ENCODE measurements at places on chromosomes 1 and 21.

- no peak for DNase-seq
Measured at GRCh38 chr21:29465546-29465945, 166.8 kb downstream of the BACH1 start.

DNA sequence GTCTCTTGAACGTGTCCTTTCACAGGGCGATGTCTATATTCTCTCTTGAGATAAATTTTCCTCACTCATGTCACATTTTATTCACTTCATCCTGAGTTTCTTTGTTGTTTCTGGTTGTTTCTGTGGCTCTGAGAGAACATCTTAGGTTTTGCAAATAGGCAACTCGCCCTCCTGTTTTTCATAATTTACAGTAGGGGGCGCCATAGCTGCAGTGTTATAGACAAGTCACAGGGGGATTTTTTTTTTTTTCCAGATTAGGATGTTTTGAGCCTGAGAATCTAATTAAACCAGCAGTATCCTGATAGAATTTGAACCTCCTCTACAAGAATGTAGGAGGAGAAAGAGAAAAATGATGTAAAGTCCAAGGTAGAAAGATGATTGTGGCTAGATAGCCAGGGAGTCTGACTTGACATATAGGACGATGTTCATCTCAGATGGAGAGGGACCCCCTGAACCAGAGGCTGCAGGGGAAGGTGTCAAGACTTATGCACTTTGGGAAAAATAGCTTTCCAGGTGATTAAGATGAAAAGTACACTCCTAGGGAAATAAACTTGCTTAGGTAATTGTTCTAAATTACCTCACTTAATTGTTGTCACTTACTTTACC lies 76.3 kb downstream of the ZP4 start:
- DNase-seq: no peak

GRCh38 chr1:43994794-43995790 lies 3.7 kb downstream of the CCDC24 start:
- DNase-seq: no peak

DNA sequence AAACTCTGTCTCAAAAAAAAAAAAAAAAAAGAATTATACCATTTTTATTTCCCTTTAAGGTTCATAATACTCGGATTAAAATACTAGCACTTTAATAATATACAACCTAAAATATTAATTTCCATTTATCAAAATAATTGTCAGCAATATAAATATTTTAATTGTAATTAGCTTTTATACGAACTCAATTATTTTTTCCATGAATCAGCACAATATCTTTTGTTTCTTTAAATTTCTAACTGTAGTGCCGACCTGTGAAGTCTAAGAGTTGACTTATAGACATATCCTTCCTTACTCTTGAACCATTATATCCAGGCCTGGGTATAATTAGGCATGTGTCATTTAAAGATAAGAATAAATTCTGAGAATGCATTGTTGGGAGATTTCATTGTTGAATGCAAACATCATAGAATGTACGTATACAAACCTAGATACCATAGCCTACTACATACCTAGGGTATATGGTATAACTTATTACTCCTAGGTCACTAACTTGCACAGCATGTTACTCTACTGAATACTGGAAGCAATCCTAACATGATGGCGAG lies 996.7 kb upstream of the TMPRSS15 start:
- no peak for DNase-seq

- DNase-seq: no peak
Measured at GRCh38 chr1:111735858-111736544, 3.2 kb downstream of the INKA2 start.

DNA sequence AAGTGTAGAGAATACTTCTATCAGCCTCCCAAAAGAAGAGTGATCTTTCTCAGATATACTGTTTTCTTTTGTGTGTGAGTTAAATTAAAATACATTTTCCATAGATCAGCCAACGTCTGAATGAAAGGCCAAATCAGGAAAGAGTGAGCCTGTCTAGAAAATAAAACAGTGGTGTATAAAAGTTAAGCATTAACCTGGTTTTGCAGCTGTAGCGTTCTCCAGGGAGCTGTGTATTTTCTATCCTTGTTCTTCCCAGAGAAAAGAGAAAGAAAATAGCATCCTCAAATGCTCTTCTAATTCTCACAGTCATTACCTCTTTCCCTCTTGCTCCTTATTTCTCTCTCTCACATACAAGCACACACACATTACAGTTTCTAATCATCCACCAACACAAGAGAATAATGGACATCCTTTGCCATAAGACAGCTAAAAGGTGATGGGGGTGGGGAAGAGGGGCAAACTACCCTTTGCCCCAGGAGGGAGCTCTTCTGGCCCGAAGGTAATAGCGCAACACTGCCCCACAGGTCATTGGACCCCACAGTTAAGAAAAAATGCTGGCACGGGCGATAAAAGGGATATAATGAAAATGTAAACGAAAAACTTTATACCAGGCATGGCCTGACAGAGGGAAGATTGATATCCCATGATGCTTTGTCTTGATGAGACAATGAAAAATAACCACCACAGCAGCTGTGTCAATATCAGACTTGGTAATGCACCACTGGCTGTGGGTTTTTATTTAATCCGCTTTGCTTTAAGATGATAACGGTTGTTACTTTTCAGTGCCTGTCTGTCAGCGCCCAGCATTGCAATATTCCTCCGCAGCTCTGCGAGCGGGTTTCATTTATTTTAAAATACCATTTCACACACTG lies 150.3 kb downstream of the NUF2 start:
- DNase-seq: peak; percentile 90

DNA sequence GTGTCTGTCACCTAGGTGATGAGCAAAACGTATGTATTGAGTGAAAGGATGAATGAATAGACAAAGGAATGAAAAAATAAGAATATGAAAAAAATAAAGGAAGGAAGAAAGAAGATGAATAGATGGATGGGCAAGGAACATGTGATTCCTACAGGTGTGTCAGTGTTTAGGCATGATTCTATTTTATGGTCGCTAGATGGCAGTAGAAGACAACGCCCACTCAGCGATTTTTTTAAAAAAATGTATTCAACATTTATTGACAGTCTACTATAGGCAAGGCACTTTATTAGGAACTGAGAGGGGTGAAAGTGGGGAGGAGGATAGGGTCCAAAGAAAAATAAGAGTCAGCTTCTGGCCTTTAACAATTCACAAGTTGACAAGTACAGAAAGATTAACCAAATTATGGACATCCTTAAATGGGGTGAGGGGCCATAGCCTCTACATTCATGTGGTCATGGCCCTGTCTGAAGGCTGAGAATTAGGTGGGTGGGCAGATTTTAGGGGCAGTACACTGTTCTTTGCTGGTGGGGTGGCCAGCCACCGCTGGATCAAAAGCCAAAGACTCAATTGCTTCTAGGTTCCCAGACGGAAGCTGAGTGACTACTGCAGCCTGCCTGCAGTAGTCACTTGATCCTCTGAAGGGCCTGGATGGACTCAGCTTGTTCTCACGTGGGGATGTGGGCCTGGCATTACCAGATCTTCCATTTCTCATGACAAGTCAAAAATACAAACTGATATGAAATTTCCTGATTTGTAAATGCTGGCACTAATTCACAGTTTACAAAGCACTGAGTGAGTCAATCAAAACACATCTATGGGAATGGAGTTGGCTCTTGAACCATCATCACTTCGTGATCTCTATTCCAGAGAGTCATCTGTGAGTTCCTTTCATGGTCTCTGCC lies 83.9 kb downstream of the FASLG start:
- no peak for DNase-seq

DNA sequence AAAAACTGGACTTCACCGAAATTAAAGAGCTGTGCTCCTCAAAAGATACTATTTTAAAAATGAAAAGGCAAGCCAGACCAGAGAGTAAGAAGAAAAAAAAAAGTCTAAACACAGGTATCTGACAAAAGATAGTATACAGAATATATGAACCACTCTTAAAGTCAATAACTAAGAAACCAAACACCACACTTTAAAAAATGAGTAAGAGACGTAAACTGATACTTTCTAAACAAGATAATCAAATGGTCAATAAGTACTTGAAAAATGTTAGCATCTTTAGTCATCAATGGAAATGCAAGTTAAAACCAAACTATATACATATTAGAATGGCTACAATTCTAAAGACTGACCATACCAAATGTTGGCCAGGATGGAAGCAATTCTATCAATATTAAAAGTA lies 77.6 kb downstream of the EVI5 start:
- no peak for DNase-seq

- DNase-seq: no peak
Measured at GRCh38 chr1:232305050-232305449, 324.9 kb downstream of the SIPA1L2 start.

DNA sequence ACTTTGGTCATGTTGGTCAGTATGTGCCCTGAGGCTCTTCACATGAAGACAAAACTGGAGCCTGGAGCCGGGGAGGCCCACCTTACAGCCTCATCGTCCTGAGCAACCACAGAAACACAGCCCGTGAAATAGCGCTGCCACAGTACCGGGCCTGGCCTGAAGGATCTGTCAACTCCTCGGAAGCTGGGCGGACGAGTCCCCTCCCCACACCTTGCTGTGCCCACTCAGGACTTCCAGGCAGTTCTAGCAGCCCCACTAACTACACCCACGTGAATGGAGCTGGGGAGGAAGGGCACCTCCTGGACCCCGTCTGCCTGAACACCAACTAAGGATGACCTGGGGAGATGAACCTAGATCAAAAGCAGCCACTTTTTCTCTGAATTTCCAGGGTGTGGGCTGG lies 24.7 kb downstream of the SDE2 start:
- no peak for DNase-seq

- DNase-seq: no peak
Measured at GRCh38 chr1:210003501-210003900, 65.5 kb downstream of the SYT14 start.

- DNase-seq: no peak
Measured at GRCh38 chr1:11800391-11800755, 5.4 kb downstream of the MTHFR start.

DNA sequence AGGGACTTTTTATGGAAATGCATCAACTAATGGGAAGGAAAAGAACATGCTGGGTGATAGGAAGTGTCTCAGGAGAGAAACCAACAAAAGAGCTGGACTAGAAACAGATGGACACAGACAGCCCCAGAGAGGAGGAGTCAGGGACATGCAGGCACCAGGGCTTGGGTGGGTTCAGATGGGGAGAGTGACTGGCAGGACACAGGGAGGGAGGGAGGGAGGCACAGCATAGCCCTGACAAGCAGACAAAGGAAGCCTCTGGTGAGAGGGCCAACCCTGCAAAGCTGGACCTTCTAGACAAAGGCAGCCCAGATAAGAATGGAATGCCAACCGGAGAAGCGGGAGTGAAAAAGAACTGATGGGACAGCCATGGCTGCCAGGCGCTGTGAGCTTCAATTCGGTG lies 568.8 kb downstream of the AJAP1 start:
- no peak for DNase-seq

DNA sequence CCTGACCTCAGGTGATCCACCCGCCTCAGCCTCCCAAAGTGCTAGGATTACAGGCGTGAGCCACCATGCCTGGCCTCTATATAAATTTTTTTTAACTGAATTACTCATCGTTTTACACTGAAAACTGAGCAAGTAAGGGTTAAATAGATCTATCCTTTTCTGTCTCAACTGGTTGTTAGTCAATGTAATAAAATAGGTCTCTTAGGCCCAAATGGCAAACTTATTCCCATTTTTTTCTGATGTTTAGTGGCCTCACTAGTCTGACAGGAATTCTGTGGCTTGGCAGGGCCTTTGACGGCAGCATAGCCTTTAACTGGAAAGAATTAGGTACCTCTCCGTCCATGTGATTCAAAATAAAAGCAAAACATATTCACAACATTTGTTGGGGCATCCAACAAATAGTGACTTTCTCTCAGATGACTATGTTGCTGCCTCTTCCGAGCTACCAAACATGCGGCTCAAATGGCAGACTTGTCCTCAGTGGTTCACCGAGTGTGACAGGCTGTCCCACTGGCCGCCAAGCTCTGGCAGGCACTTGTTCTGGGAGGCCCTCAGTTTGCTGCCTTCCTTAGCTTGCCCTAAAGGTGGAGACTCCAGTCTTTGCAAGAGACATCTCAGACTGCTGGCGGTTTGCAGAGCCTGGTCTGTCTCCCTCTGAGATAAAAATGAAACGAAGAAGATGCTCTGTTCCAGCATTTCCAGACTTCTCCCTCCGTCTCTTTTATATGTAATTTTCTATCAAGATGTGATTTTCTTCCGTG lies 17.4 kb downstream of the ATP1A4 start:
- no peak for DNase-seq

DNA sequence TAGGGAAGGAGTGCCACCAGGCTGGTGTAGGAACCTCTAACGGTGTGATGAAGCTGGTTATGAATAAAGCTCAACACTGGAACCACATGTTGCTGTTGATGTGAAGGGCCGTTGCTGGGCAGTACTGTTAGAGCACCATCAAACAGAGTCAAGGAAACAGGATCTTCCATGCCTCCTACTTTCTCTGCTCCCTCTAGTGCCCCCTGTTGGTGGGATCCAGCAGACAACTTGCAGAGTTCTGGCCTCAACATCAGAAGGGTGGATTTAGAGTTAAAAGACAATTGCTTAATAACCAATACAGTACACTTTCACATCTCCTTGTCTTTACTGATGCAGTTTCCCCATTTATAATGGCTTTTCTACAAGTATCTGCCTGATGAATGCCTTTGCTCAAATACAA lies 336.4 kb downstream of the NTNG1 start:
- no peak for DNase-seq

GRCh38 chr1:41707793-41708192 lies 210.9 kb downstream of the HIVEP3 start:
- no peak for DNase-seq

DNA sequence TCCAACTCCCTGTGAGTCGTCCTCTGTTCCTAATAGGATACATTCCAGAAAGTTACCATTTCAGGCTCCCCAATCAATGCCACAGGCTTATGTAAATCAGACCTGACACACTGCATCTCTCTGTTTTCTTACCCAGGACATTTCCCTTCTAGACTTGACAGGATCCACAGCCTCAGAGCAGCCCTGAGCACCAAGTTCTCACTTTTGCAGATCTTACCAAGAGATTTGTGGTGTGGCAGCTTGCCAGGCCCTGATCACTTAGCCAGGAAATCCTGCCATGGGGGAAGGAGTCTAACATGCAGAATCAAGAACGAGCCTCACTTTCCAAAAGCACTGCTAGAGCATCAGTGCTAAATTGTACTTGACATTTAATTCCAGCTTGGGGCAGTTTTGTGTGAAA lies 202.9 kb downstream of the TBX15 start:
- no peak for DNase-seq

- no peak for DNase-seq
Measured at GRCh38 chr21:45359451-45360217, 45.3 kb upstream of the COL18A1 start.
